ENCODE measurements at places on chromosomes 4 and X.

DNA sequence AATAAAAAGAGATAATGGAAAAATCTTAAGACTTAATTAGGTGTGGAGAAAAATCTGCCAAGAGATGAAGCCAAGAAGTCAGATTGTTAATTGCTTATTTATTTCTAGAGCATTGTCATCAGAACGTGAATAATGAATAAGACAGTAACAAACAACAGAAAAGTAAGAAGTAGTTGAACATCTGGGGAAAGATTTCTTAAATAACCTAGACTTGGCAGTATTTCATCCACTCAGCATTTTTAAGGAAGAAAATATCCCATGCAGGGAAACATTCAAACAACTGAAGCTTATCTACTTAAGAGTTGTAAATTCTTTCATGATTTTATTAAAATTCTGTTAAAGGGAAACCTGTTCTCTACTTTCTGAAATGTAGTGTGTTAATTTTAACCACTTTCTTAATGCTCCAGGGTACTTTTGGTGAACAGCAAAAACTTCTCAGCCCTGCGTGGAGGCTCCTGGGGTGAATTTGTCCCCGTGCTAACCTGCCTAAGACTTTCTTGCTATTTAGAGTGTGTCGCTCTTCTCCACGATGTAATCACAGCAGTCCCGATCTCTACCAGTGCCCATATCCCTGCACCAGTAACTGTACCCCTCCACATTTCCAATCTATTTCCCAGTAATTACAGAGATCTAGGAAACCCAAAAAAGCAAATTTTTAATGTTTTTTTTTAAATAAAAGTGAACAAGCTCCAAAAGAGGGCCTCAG is 124.6 kb downstream of the CORIN start:
- DNase-seq, result no peak

- no peak for DNase-seq
Measured at GRCh38 chr4:53012738-53013137, 150.6 kb downstream of the RASL11B start.

DNA sequence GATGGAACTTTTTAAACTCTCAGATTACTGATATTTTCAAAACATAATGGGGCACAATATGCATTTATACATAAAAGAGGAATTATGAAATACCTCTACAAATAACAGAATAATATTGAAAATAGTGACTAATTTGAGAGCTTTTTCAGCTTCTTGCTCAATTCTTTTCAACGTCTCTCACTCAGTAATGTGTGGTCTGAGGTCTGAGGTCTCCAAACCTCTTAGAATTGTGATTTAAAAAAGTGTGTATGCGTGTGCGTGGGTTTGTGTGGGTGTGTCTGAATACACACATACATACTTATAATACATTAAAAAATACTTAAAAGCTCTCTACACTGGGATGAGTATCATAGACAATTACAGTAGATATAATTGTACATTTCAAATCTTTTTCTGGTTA is 7.9 kb downstream of the NDNF start:
- no peak for DNase-seq

- no peak for DNase-seq
Measured at GRCh38 chrX:2628751-2629315, 62.3 kb upstream of the CD99 start.

DNA sequence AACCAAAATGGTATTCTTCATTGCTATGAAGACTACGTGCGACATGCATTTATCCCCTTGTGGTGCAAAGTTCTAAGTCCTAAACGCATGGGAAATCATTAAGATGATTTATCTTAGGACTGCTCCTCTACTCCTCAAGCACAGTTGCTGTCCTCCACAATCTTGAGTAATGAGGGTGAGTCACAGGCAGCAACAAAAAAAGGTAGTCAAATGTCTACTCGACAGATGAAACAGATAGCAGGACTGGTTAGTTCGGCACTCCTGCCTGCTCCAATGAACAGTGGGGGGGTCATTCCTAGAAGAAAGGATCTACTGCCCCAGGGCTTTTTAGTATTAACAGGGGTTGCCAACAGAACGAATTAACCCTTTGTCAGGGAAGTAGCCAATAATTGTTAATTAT is 233.7 kb upstream of the FGF13 start:
- DNase-seq, result no peak

DNA sequence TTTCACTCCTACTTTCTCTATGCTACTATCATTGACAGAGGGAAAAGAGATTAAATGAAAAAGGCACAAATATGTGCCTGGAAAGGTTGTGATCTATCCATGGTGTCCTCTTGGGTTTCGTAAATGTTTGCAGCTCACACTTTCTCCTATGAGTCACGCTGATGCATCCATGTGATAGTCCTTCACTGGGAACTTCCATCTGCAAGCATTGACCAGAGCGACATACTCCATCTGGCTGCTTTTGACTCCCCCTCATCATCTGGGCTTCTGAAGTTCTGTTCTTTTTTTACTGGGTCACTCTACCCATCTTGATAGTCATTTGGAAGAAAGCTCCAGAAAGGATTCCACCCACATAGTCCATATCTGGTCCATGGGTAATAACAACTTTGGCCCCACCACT is 84.7 kb upstream of the NDST3 start:
- no peak for DNase-seq

GRCh38 chr4:168831585-168831918 is 178.5 kb downstream of the CBR4 start:
- no peak for DNase-seq

DNA sequence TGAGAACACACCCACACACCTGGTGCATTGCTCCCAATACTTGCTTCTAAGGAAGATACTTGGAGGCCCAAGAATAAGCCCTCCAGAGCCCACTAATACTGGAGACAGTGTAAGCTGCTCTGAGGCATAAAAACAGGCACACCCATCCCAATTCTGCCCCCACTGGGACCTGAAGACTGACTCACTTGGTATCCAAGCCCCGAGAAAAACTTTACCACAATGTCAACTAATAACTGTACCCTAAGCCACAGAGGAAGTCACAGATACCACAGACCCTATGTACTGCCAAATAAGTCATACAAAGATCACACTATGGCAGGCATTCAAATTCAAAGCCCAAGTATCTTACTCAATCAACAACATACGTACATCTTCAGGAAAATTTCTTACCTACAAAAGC is 398.2 kb upstream of the SPANXN1 start:
- DNase-seq, result no peak

GRCh38 chrX:53287493-53288138 is 6.2 kb upstream of the IQSEC2 start:
- DNase-seq, result peak; percentile 51

DNA sequence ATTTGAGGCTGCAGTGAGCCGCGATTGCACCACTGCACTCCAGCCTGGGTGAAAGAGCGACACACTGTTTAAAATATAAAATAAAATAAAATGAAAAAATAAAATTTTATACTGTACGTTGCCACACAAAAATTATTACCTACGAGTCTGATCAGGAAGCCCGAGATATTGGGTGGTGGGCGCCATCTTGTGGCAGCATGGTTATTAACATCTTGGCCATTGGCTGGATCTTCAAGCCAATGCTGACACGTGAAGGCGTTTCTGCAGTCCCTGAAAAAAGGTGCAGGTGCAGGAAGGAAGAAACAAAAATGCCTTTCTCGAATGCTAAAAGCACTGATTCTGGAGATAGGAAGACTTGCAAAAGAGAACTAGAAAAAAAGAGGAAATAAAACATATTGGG is 4.9 kb upstream of the TLR8 start:
- DNase-seq, result peak; percentile 74

GRCh38 chr4:98909646-98910401 is 19.1 kb downstream of the EIF4E start:
- DNase-seq, result no peak

DNA sequence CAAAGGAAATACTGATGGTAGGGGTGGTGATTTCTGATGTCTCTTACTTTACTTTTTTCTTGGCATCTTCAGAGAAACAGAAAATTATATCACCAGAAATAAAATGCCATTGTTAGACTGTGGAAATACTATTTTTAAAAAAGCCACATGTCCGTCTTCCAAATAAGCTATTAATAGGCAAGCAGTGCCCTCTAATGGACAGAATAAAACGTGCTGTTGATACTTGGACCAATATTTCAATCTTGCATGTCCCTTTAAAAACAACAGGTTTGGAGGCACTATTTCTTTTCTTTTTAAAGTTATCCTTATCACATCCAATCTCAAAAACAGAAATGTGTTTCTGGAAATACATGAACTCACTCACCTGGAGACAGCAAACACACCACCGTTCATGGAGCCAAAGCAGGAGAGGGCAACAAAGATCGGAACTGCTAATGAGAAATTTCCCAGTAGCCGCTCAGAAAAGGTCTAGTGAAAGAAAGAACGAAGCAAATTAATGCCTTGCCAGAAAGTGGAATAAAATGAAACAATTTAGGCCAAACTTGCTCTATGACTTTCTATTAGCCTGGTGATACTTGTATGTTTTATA is 59.2 kb downstream of the SLC7A11 start:
- DNase-seq, result no peak

DNA sequence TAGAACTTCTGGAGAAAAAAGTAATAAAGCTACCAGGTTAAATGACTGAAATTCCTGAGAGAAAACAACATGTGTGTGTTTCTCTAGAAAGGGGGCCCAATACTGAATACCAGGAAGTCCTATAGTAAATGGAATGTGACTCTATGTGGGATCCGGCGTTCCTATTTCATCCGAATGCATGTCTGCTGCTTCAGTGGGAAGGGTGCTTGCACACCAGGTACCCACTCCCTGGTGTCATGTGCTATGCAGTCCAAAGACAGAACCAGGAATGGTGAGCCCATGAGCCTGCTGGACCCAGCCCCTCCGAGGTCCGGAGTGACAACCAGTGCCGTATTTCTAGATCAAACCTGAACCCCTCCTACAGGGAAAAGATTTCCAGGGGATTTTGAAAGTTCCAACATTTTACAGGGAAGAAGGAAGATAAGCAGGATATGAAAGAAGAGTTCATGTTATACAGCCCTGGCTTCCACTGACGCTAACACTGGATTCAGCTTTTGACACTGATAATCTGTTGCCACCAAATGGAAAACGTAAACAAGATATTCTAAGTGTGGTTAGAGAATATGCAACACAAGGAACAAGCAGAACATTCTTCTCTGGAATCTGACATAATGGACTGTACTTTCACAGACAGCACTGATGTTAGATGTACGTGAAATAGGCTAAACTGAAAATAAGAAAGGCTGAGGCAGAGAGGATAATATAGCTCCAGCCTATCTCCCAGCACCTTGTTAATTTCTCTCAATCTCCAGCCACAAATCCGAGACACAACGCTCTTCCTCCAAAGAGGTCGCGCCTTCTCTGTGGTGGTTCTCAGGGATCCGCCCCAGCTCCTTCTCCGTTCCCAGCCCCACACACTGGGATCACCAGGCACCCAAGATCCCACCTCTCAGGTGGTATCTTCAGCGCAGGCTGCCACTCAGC is 725 bp upstream of the CXCL1 start:
- no peak for DNase-seq

GRCh38 chrX:53813670-53814440 is 127.3 kb upstream of the HUWE1 start:
- no peak for DNase-seq

GRCh38 chr4:36138220-36138619 is 106.1 kb downstream of the ARAP2 start:
- DNase-seq, result no peak

DNA sequence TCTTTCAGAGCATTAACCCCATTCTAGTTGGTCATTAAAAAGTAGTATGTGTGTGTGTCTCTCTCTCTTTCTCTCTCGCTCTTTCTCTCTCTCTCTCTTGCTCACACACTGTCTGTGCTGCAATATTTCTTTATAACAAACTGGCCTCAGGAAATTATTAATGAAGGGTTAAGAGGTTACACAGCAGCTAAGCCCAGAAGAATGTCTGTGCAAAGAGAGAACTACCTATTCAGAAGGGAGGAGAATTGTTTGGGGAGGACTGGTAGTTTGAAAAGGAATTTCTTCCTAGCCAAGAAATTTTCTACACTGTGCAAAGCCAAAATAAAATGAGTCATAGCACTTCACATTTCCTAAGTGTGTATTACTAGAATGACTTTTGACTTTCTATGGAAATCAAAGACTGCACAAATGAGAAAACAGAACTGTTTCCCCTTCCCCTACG is 22.2 kb downstream of the PDGFC start:
- no peak for DNase-seq

DNA sequence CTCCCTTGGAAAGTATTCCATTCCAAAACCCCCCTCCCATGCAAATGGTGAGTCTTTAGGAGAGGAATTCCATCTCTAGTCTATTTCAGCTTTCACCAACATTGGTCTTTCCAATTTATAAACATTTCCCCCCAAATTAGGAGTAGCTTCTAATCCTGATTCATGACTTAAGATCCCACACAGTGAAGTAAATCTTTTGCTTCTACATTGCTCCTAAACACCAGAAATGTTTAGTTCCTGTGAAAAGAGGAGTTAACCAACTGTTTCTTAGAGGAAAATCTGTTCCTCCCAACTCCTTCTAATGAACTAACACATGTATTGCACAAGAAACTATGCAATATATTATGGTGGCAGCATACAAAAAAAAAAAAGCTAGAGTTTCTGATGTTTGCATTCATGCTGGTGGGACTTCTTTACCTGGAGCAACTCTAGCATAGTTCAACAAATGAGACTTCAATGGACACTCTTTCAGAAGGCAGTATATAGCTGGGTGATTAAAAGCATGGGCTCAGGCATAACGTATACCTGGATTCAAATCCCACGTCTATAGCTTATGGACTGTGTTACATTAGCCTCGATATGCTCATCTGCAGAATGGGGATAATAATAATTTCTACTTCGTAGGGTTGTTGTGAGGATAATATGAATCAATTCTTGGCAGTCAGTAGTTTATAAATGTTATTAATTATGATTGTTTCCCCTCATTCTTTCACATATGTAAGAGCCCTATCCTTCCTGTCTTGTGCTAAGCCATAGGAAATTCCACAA is 131.6 kb upstream of the TMEM164 start:
- DNase-seq, result no peak

GRCh38 chrX:20221902-20222301 is 44.8 kb downstream of the RPS6KA3 start:
- DNase-seq, result no peak

DNA sequence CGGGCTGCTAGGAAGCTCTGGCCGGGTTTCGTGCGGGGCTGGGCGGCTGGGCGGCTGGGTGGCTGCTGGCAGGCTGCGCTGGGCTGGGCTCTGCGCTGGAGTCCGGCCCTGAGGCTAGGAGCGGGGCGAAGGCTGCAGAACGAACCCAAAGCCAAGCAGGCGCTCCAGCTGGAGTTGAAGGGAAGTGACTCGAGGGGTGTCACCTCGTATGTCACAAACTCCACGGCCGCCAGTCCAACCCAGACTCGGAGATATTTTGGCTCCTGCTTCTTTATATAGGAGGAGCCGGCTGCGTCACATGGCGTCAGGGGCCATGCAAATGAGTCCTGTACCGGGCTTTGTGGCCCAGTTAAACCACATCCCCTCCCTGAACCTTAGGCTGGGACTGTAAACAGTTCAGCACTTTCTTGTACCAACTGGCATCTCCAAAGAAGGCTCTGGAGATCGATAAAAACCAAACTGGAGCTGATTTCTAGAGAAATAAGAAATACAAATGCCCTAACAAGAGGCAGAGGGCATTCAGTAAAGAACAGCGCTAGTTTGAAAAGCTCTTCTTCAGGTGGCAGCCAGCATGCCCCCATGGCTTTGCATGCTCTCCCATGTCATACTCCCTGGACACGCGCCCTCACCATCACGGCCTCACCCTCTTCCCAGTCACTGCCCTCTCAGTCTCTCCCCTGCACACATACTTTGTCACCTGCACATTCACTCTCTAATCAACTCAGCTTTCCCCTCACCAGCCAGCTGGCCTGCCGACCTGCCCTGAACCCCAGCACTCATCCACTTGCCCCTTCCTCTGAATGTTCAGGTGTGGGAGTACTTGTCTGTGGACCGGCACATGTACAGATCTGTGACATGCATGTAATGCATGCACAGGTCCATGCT is 58.5 kb downstream of the TSC22D3 start:
- peak; percentile 86 for DNase-seq

GRCh38 chr4:148162519-148162918 is 279.7 kb downstream of the NR3C2 start:
- DNase-seq, result no peak
